Right atrium auricular region (tissue), 2 donors: ENCODE measurements at places on chromosomes 2 and 18. TPM values are rescaled to one million over a fixed set of nuclear protein-coding genes. Genes with fewer than 3 reads are reported as not detected.

Gene HJURP
- 0.37 TPM for total RNA-seq

Gene ZEB2
- 76.1 TPM for total RNA-seq

Gene GLB1L
- total RNA-seq, result 1.8 TPM

Gene GAREM2
- 48.4 TPM for total RNA-seq

GRCh38 chr2:60948926-60949579 lies 67.7 kb downstream of the REL start:
- no peak for DNase-seq

DNA sequence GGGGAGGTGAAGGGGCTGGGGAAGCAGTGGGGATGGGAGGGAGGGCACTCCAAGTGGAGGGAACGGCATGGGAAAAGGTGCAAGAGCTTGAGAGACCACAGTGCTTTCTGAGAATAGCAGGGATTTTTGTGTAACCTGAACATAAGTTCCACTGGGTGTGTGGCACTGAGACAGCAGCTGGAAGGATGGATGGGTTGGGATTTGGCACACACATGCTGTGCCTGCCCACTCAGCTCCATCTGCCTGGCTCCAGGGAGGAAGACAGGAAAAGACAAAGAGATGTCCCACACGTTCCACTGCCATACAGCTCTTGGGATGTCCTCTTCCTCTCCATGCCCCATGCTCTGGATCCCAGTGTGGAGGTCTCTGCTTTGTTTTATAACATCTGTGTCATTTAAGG lies 114.1 kb upstream of the TEX51 start:
- DNase-seq, result no peak

DNA sequence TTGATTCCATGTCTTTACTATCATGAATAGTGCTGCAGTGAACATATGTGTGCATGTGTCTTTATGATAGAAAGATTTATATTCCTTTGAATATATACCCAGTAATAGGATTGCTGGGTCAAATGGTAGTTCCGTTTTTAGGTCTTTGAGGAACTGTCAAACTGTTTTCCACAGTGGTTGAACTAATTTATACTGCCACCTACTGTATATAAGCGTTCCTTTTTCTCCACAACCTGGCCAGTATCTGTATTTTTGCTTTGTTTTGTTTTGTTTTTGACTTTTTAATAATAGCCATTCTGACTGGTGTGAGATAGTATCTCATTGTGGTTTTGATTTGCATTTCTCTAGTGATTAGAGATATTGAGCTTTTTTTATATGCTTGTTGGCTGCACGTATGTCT lies 641.6 kb downstream of the SUCLG1 start:
- DNase-seq, result no peak

- DNase-seq, result no peak
These were observed 507 bp downstream of the RTKN start for GRCh38 chr2:74441170-74441689.

DNA sequence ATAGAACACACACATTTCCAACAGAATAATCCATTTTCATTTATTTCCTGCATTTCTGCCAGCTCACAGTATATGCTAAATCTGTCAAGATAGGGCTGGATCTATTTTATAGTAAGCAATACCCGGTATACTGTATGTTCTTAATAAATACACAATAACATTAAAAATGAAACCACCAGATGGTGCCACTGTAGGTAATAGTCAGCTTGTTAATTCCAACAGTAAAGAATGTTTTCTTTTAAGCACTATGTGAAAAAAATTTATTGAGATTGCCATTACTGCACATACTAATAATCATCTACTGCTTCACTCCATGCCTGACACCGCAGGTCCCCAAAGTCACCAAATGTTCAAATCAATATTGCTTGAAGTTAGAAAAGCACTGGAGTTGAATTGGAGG lies 131.5 kb upstream of the PGAP1 start:
- DNase-seq, result no peak

- no peak for DNase-seq
These were observed 24.4 kb downstream of the CAPN14 start for GRCh38 chr2:31192851-31193392.

DNA sequence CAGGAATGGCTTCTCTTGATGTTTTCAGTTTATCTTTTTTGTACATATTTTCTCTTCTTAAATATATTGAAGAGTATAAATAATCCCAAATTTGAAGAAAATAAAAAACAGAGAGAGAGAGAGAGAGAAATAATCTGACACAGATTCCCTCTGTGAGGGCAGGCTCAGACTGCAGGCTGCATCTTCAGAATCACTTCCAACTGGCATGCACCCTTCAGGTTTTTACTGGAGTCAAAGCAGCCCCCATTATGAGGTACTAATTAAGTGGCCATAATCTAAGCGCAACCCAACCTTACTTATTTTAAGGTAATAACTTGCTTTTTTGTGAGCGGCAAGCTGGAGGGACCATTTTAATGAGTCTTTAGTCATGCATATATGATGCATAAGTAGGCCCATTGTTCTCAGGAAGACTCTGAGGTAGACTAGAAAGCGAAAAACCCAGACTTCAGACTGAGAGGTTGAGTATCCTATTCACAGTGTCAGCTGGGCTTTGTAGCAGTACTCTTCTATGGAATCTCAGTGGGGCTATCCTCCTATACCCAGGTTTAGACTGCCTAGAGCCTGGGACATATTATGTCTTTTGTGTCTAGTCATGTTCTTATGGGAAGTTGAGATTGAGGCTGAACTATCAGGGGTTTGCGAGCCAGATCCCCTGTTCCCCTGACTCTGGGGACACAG lies 167.4 kb downstream of the SP3 start:
- no peak for DNase-seq

GRCh38 chr2:10135296-10136089 lies 13.0 kb downstream of the RRM2 start:
- no peak for DNase-seq

- no peak for DNase-seq
These were observed 150.8 kb downstream of the AQP4 start for GRCh38 chr18:26714739-26715138.
